ENCODE measurements at places on chromosomes 6 and 20.

DNA sequence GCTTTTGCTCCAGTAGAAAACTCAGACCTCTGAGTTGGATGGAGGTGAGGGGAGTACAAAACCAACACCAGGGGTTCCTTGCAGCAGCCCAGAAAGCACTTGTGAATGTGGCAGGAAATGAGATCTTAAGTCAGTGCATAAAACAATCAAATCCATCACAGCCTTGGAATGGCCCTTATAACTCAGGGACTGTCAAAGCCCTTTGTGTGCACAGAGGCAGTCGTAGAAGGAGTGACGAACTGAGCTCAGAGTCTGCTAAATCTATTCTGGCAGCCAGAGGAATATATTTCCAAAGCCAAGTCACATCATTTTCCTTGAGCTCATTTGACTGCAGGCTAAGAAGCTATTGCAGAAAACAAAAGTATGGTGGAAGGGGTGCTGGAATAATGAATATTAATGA is 676.6 kb downstream of the DHX35 start:
- no peaks in the 10 kb centered on the region for H3K36me3 ChIP-seq
- H3K27me3 ChIP-seq, result no peaks in the 10 kb centered on the region
- H3K27ac ChIP-seq, result no peak overlapping the region
- no peak for DNase-seq
- no peak overlapping the region for H3K4me3 ChIP-seq
- H3K4me1 ChIP-seq, result no peaks in the 10 kb centered on the region

GRCh38 chr6:12459945-12460661 is 169.9 kb downstream of the EDN1 start:
- H3K27me3 ChIP-seq, result peaks cover 15% of the 10 kb centered on the region
- no peak for DNase-seq
- no peaks in the 10 kb centered on the region for H3K4me1 ChIP-seq
- no peak overlapping the region for H3K27ac ChIP-seq
- no peak overlapping the region for H3K4me3 ChIP-seq
- H3K36me3 ChIP-seq, result no peaks in the 10 kb centered on the region

DNA sequence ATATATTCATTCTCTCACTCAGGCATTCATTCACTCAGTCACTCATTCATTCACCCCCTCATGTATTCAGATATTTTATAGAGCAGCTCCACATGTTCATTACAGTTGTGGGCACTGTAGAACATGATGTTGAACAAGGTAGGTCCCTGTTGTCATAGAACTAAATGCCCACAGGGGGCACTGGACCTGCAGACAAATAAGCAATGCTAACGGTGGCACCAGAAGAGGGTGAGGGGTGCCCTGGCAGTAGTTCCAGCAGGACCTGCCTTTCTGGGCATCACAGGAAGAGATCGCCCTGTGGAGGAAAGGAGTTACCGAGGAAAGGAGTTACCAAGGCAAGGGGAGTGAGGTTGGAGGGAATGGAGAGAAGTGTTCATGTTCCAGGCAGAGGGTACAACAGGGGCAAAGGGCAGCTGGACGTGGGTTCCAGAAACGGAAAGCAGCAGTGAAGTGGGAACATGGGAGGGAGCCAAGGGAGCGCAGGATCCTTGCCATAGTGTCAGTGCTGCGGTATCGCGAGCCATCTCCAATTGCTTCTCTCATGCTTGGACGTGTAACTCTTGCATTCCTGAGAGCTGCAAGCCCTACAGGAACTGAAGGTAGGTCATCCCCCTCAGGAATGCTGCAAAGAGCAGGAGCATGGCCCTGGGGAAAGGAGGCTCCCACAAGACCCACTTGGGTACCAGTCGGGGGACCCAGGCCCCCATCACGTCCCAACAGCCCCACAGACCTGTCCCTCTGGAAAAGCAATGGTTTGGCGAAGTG is 128.2 kb downstream of the EDN3 start:
- H3K27ac ChIP-seq, result no peak overlapping the region
- peaks cover 8% of the 10 kb centered on the region for H3K27me3 ChIP-seq
- peaks cover 11% of the 10 kb centered on the region for H3K4me1 ChIP-seq
- DNase-seq, result no peak
- H3K36me3 ChIP-seq, result no peaks in the 10 kb centered on the region

DNA sequence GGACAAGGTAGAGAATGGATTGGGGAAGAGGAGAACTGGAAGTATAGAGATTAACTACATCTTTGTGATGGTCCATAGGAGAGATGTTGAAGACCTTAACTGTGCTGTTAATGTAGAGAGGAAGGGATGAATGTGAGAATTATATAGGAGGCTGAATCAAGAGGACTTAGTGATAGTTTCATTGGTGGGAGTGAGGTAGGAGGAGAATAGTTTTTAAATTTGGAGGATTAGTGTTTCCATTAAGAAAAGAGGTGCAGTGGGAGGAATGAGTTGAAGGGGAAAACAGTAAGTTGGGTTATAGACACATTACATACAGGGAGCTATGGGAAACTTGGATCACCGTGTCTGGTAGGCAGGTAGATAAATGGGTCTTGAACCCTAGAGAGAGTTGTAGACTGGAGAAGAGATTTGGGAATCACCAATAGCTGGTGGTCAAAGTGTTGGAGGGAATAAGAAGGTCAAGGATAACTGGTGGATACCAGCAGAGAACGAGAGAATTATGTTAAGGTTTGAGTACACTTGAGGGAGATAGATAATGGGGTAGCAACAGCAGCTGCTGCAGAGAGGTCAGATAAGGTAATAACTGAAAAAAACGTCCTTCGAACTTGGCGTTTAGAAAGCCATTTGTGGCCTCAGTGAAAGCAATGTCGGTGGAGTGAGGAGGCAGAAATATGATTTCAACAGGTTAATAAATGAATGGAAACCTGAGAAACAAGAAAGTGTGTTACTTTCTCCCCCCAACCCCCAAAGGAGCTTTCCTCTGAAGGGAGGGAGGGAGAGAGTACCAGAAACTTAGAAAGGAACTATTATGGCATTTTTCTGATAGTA is 3.1 kb downstream of the C6orf89 start:
- H3K27me3 ChIP-seq, result no peaks in the 10 kb centered on the region
- H3K4me1 ChIP-seq, result peaks cover 46% of the 10 kb centered on the region
- no peak overlapping the region for H3K4me3 ChIP-seq
- no peak for DNase-seq

- no peak overlapping the region for H3K4me3 ChIP-seq
- no peak overlapping the region for H3K27ac ChIP-seq
- H3K4me1 ChIP-seq, result no peaks in the 10 kb centered on the region
Observed at GRCh38 chr20:4511776-4512175, 209.9 kb upstream of the PRND start.

DNA sequence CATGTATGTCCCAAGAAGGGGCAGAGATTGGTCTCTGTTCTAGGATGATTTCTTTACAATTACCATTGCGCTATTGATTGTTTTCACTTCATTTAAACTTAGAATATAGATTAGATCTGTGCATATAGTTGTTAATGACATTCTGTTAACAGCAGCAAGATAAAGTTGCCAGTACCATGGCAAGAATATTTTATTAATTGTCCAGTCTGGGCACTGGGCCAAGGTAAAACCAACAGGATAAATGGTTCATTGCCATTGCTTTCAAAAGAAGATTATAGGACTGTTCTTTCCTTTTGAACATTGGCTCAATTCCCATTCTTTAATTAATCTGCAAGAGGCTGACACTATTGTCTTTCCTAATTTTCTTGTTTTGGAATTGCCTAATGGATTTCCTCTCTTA is 592.4 kb downstream of the RFPL4B start:
- no peak overlapping the region for H3K4me3 ChIP-seq
- H3K27me3 ChIP-seq, result no peaks in the 10 kb centered on the region
- DNase-seq, result no peak
- H3K27ac ChIP-seq, result no peak overlapping the region
- H3K4me1 ChIP-seq, result no peaks in the 10 kb centered on the region

Data from activated T-cell treated with anti-CD3 and anti-CD28 coated beads, Interleukin-2, amount 50 U/mL, for 24 hours (primary cell).